ENCODE measurements at places on chromosomes 5 and 9.

DNA sequence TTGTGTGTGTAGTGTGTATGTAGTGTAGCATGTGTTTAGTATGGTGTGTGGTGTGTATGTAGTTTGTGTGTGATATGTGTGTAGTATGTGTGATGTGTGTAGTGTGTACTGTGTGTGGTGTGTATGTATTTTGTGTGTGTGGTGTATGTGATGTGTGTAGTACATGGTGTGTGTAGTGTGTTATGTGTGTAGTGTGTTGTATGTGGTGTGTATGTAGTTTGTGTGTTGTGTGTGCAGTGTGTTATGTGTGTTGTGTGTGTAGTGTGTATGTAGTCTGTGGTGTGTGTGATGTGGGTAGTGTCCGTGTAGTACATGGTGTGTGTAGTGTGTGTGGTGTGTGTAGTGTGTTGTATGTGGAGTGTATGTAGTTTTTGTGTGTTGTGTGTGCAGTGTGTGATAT, 40.0 kb downstream of the SYK start:
- DNase-seq = no peak

GRCh38 chr9:3507395-3508077, 18.3 kb downstream of the RFX3 start:
- DNase-seq = no peak

- DNase-seq = no peak
These were observed 50.9 kb downstream of the PRUNE2 start for GRCh38 chr9:76855015-76855414.

- DNase-seq = no peak
These were observed 166.2 kb downstream of the AUH start for GRCh38 chr9:91195372-91196012.

- no peak for DNase-seq
These were observed 64.3 kb upstream of the DMRTA1 start for GRCh38 chr9:22382331-22382730.

- DNase-seq = no peak
These were observed 125.4 kb downstream of the ARHGEF28 start for GRCh38 chr5:73751254-73751914.

GRCh38 chr5:9766581-9766980, 136.4 kb upstream of the TAS2R1 start:
- no peak for DNase-seq

DNA sequence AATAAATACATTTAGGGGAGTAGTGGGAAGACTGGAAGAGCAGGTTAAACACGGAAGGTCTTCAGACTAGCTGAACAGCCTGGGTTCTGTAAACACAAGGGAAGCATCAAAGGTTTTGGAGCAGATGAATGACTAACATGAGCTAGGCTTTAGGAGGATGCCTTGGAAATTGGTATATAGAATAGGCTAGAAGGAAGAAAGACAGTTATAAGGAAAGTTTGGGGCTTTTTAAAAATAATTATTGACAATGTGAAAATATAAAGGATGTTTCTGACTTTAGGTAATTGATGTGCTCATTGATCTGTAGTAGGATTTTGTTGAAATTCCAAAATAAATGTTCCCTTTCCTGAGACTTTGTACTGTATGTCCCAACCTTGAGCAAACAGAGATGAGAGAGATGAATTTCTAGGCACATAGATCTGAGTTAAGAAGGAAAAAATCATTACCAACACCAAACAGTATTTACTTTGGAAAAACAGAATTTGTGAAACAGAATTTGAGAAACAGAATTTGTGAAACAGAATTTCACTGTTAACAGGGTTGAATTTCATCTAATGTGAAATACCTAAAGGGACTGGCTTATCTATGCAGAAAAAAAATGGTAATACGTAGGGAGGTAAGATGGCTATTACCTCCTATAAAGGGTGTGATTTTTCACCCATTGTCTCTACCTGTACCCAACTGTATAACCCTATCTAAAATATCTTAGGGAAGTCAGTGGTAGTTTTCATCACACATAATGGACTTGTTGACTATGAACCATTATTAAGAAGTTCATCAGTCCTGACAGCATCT, 28.8 kb downstream of the SKP2 start:
- DNase-seq = no peak

GRCh38 chr9:126299706-126300276, 26.8 kb upstream of the MVB12B start:
- no peak for DNase-seq

DNA sequence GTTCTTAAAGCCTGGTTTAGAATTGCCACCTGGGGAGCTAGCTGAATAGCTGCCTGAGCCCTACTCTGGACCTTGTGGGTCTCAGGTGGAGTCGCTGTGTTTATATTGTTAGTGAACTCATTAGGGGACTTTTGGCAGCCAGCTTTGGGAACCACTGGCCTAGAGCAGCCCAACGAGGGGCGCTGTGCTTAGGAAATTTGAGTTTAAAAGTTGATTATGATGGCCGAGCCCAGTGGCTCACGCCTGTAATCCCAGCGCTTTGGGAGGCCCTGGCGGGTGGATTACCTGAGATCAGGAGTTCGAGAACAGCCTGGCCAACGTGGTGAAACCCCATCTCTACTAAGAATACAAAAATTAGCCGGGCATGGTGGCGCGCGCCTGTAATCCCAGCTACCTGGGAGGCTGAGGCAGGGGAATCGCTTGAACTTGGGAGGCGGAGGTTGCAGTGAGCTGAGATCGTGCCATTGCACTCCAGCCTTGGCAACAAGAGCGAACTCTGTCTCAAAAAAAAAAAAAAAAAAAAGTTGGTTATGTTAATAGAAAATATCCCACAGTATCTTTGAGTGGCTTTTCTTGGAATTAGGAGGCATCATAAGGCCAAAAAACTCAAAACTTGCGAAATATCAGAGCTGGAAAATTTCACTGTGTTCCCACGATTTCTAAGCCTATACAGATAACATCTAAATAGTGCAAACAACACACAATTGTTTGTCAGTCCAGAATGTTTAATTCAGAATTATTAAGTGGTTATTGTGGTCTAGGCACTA, 809 bp downstream of the MCCC2 start:
- no peak for DNase-seq

GRCh38 chr5:116674881-116675625, 100.4 kb upstream of the SEMA6A start:
- DNase-seq = no peak

- DNase-seq = no peak
These were observed 1.9 kb downstream of the KDM3B start for GRCh38 chr5:138354387-138354786.

Data from activated T-helper 9 cell treated with anti-CD3 and anti-CD28 coated beads, Interleukin-2, amount 50 U/mL, for 16 hours (primary cell).